Bronchial epithelial cell (primary cell): ENCODE measurements at places on chromosomes 3 and 15.
A peak's percentile ranks its signal among the peaks of the same experiment; 100 is the strongest.

GRCh38 chr3:5004319-5005152 is 25.3 kb downstream of the BHLHE40 start:
- peak; percentile 97 for DNase-seq

DNA sequence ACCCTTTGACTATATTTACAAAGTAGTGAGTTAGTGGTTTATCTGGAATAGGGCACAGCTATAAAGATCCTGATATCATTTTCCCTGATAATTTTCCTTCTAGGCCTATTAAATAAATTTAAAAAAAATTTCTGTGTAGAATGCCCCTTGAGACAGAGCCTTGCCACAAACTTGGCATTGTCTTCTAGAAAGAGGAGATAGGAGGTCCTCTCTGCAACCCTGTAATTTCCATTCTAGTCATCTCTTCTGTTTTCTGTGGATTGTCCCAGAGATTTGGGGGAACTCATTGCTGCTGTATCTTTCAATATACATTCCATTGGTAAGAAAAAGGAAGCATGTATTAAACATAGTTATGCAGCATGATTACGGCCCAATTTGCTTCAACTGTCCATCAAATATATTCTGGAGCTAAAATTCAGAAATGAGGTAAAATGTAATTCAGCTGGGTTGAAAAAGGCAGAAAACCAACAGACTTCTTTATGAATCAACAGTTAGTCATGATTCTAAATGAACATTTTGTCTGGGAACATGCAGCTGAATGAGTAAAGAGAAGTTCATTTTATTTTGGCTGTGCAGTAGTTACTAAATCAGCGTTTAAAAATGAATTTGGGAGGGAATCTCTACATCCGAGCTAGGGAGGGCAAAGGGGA is 401.1 kb downstream of the NAALADL2 start:
- DNase-seq: peak; percentile 76

DNA sequence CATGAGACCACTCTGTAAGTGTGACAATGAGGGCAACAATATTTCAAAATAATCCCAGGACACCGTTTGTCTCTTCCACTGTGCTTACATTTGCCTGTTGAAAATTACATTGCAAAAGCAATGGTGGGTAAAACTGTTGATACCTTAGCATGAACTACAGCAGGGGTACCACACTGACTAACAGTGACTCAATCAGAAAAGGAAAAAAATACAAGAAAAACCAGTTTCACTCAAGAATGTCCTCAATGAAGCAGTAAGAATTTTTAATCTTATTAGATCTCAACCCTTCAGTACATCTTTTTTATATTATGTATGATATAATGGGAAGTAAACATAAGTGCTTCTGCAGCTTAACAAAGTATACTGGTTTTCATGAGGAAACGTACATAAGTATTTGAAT is 1.6 kb upstream of the CCDC54 start:
- peak; percentile 29 for DNase-seq

DNA sequence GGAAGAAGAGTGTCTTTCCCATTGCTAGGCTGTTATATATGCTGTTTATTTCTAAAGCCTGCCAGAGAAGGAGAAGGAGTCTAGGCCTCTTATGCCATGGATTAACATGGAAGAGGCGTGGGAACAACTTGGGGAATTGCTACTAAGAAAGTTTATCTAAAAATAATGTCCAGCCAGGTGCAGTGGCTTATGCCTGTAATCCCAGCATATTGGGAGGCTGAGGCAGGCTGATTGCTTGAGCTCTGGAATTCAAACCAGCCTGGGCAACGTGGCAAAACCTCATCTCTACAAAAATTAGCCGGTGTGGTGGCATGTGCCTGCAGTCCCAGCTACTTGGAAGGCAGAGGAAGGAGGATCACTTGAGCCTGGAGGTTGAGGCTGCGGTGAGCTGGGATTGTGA is 51.7 kb upstream of the ARPP19 start:
- DNase-seq: no peak

GRCh38 chr3:140636406-140637138 is 41.3 kb upstream of the TRIM42 start:
- peak; percentile 86 for DNase-seq

DNA sequence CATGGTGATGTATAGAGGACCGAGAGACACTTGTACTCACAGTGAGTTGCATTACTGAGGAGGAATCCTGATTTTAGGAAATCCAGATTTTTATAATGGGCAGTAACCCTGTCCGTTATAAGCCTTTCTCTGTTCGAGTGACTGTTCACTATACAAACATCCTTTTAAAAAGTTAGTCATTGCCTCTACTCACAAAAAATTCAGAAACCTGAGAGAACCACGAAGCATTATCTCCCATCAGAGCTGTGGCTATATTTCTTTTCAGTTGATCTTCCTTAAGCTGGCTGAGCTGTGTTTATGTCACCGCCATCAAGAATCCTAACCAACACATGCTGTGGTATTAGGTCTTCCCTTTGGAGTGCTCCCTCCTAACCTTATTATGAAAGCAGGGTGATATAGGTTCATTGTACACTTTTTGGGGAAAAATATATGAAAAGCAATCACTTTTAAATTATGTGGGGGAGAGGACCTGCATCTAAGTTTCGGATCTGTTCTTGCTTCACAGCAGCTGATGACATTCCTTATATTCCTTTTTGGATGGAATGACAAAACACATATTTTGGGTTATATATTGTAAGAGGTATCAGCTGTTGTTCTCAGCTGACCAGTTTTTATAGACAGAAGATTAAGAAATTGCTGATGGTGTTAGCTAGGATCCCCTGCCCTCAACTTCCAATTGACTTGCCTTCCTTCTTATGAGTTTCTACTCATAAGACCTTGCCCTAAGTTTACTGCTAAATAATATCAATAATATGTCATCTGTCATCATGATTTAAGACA is 465.9 kb upstream of the RASGRP1 start:
- peak; percentile 6 for DNase-seq

DNA sequence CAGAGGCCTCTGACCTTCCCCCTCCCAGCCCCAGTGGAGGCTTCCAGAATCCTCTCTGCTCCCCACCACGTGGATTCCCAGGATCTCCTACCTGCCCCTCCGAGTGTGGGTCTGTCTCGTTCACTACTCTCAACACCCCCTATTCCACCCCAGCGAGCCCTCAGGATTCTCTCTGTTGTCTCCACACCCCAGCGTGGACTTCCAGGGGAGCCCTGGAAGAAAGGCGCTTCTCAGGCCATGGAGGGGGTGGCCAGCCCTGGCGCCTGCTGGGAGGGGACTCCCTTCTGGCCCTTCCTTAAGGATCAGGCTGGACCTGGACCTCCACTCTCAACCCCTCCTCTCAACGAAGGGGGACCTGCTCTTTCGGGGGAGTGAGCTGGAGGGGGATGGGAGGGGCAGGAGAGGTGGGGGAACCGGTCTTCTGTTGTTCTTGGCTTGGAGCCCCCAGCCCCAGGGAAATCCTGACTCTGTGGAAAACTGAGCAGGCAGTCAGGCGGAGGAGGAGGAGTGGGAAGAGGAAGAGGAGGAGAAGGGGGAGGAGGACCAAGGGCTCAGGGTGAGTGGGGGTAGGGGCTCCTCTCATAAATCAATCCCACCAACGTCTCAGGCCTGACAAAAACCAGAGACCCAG is 32.9 kb downstream of the EPHB3 start:
- no peak for DNase-seq

DNA sequence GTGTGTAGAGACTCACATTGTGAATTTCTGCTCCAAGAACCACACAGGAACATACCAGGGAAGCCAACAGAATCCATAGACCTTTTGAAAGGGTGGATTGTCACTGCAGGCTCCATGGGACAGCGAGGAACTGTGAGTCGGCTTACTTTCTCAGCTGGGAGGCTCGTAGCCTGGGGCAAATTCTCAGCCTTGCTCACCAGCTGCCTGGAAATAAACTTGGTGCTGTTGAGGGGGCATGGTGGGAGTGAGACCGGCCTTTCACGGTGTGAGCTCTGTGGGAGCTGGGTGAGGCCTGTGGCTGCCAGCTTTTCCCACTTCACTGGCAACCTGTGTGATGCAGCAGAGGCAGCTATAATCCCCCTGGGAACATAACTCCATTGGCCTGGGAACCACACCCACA is 146.6 kb upstream of the P2RY1 start:
- DNase-seq: peak; percentile 33

GRCh38 chr3:147426931-147427330 is 17.8 kb downstream of the ZIC1 start:
- no peak for DNase-seq

DNA sequence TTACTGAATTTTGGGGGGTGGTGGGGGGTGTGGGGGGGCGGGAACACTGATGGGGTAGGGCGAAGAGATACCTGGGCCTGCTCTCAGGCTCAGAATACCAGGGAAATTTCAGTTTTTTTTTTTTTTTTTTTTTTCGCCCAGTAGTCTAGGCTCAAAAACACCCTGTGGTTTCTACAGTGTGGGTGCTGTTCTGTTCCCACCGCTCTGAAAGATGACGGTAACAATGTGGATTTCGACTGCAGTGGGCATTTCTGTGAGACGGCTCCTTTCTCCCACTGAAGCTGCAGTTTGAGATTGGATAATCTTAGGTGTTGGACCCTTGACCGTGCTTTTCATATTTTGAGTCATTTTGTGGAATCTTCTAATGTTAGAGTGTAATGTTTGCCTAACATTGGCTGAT is 143.8 kb upstream of the RGMA start:
- no peak for DNase-seq

DNA sequence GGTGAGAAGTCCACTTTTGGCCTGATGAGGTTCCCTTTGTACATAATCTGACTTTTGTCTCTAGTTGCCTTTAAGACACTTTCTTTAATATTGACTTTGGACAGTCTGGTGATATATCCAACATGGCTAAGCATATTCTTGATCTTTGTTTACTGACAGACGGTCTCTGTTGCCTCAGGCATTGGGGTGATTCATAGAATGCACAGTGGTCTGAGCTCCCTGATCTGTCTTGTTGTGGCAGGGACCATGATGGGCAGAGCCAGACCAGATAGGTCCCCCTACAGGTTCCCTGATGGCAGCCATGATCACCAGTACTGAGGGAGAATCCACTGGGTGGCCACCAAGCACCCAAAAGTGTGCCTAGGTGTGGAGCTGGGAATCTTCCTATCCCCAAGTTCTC is 678.1 kb downstream of the MCTP2 start:
- DNase-seq: peak; percentile 67

- no peak for DNase-seq
Observed at GRCh38 chr3:155252021-155252420, 41.5 kb downstream of the STRIT1 start.

DNA sequence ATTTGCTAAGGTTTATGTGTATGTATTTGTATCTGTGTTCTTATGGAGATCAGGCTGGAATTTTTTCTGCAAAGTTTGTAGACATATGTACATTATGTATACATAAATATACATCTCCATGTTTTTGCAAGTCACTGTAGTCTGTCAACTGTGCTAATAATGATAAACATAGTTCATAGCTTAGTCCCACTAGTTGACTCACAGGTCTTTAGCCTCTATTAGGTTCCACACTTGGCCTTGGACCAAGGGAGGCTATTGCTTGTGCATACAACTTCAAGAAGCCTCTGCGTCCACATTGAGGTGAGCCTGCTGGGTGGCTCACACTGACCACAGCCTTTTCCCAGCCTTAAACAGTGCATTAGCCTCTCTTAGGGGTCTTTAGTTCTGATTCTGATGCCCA is 243.8 kb upstream of the PEX5L start:
- peak; percentile 83 for DNase-seq

DNA sequence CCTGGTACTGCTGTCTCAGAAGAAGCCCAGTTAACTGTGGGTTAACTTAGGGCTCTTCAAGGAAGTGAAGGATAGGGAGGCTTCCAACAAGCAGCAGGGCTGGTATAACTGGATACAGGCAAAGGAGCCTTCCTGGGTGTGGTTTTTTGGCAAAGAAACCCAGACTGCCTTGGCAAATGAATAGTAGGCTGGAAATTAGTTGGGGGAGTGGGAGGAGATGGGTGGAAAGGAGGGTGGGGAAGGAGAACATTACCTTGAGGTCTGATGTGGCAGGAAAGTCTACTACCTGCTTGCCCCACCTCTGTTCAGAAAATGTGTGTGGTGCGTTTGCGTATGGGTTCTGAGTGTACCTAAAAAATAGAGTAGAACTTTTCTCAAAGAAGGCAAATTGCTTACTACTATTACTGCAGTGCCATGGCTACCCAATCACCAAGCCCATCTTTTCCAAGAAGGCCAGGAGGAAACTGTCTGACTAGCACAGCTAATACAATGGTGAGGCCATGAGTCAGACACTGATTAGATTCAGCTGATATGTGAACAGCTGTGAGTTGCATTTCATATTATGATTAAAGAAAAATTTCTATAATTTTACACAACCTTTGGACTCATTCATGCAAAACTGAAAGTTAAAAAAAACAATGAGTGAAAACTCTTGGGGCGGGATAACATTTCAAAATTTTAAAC is 55.2 kb downstream of the SPTSSB start:
- DNase-seq: peak; percentile 84
